Kidney glomerular epithelial cell (primary cell): ENCODE measurements at places on chromosomes 3 and 15.

GRCh38 chr3:51156147-51156546, 228.9 kb upstream of the MANF start:
- no peak for DNase-seq

DNA sequence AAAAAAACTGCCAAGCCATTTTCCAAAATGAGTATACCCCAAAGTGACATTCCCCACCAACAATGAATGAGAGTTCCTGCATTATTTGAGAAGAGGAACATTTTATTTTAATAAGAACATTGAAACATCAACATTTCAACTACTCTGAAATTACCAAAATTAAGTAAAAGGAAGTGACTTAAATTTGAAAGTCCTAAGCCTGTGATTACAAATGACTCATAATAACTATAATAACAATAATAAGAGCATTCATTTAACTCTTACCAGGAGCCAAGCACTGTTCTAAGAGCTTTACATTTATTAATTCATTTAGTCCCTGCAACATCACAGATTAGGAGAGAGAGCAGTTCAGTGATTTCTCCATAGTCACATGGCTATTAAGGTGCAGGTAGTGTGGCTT, 32.4 kb downstream of the LRRC28 start:
- no peak for DNase-seq

- DNase-seq, result no peak
Observed at GRCh38 chr3:45933591-45933990, 9.7 kb upstream of the CXCR6 start.

GRCh38 chr15:60993008-60993407, 236.1 kb downstream of the RORA start:
- DNase-seq, result no peak

DNA sequence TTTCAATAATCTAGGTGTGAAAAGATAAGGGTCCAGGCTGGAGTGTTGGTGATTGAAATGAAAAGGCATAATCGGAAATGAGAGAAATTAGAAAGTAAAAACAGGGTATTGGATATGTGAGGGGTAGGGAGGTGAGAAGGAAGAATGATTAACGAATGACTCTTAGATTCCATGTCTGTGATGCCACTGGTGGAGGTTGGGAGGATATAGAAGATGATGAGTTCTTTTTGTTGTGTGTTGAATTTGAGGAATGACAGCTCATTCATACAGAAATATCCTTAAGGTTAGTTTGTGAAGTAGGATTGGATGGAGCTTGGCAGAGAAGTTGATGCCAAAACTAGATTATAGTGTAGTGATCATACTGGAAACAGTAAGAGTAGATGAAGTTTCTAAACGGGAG, 72.2 kb upstream of the CCNL1 start:
- DNase-seq, result no peak

- DNase-seq, result no peak
Observed at GRCh38 chr3:11245276-11245675, 26.9 kb upstream of the ATG7 start.

GRCh38 chr3:188975600-188976314, 196.0 kb upstream of the TPRG1 start:
- no peak for DNase-seq

DNA sequence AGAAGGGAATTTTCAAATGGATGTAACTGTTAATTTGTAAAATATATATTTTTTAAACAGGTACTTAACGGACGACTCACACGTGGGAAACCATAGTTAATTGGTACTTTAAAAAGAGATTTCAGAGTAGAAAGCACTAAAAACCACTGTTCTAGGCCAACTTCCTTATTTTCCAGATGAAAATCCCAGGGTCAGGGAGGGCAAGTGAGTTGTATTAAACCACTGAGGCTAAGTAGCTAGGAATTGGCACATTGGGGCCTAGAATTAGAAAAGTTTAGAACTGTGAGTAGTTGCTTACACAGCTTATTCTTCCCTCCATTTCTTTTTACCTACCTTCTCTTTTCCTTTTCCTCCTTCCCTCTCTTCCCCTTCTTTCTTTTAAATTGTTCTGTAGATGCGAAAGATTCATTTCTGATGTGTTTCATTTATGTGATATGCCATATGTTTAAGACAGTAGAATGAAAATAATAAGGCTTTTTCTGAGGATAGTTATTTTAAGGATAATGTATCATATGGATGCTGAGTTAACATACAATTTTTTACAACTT, 4.1 kb upstream of the UTS2B start:
- no peak for DNase-seq

GRCh38 chr3:172106989-172107388, 67.6 kb downstream of the FNDC3B start:
- no peak for DNase-seq

DNA sequence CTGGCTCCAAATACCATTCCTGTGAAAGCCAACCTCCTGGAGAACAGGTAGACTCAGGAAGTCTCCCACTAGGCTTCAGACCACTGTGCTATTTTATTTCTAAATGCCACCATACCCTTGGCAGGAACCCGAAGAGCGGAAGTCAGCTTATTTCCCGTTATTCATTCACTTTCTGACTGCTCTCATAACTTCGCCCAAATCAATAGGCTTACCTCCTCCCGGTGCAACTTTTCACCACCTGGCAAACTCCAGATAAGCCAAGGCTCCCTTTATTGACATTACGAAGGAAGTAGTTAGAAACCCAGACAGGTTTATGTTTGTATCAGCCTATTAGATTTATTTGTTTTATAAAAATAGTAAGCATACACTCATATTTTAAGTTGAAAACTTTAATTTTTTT, 3.3 kb upstream of the CCDC54 start:
- no peak for DNase-seq

- no peak for DNase-seq
Observed at GRCh38 chr15:36585774-36586173, 6.3 kb downstream of the CDIN1 start.

GRCh38 chr15:48603922-48604321, 41.6 kb downstream of the FBN1 start:
- DNase-seq, result no peak

GRCh38 chr3:163684651-163685050, 1393.6 kb downstream of the SI start:
- no peak for DNase-seq

DNA sequence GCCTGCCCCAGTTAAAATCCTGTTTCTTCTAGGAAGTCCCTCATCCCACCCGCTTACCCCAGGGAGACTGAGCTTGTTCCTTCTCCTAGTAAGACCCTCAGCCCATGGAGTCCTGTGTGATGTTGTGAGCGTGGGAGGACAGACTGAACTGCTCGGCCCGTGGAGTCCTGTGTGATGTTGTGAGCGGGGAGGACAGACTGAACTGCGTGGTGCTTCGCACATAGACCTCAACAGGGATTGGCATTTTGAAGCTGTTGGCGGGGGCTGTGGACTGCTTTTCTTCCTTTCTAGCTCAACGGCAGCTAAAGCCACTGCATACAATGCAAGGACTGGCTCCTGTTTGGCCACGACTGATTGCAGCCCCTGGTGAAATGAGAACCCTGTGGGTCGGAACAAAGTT, 1.6 kb upstream of the SPTBN5 start:
- no peak for DNase-seq

GRCh38 chr15:40320931-40321371, 2.5 kb upstream of the INAFM2 start:
- peak; percentile 48 for DNase-seq

DNA sequence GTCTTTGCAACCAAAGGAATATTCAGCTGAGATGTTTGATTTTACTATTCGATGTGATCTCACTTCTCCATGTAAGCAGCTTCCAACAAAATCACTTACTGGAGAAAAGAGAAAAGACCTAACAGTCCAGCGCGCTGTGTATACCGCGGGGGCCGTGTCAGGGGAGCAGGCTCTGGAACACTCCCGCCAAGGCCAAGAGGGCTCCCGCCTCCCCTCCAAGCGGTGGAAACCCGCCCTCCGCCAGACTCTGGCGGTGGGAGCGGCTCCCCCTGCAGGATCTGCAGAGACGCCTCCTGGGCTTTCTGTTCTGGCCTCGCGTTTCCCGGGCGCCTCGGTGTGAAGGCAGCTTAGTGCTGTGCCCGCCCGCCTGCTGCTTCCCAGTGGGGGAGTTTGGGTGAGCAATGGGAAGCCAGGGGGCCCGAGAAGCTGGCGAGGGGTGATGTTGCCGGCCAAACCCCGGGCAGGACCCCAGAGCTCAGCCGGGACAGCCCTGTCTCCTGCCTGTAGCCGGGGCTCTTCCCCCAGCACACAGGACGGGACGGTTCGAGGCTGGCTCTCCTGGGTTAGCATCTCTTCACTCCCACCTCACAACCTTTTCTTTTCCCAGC, 36.3 kb downstream of the CHST14 start:
- peak; percentile 42 for DNase-seq

DNA sequence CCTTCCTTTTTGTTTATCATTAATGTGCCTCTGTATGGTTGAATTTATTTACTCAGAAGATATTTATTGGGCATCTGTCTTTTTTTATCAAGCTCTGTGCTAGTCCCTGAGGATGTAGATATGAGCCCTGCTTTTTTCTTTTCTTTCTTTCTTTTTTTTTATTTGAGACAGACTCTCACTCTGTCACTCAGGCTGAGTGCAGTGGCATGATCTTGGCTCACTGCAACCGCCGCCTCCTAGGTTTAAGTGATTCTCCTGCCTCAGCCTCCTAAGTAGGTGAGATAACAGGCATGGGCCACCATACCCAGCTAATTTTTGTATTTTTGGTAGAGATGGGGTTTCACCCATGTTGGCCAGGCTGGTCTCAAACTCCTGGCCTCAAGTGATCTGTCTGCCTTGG, 58.5 kb downstream of the MBNL1 start:
- DNase-seq, result no peak

DNA sequence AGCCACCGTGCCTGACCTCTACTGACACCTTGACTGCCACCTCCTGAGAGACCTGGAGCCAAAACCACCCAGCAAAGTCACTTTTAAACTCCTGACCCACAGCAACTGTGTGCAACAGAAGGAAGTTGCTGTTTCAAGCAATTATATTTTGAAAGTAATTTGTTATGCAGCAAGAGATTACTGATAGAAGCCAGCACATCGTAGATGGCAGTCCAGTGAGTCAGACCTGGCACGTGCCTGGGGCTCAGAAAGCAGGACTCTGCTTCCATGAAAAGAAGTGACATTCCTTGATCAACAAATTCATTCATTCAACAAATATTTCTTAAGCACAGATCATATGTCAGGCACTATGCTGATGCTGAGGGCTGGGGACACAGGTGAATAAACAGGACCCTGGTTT, 5.7 kb upstream of the CSPG4 start:
- peak; percentile 10 for DNase-seq

DNA sequence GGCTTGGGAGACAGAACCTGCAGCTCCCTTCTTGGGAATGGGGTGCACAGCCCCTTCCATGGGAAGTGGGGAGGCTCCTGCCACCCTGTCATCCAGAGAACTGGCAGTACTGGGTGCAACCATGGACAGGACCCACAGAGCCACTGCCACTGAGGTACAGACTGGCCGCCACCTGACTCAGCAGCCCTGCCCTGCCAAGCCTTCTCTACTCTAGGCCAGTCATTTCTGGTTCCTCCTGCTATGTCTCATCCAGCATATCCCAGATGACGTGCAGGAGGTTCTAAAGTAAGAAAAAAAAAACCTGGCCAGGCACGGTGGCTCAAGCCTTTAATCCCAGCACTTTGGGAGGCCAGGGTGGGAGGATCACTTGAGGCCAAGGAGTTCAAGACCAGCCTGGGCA, 76.9 kb upstream of the RPL32 start:
- DNase-seq, result no peak

GRCh38 chr3:21912711-21913110, 161.7 kb upstream of the ZNF385D start:
- no peak for DNase-seq

DNA sequence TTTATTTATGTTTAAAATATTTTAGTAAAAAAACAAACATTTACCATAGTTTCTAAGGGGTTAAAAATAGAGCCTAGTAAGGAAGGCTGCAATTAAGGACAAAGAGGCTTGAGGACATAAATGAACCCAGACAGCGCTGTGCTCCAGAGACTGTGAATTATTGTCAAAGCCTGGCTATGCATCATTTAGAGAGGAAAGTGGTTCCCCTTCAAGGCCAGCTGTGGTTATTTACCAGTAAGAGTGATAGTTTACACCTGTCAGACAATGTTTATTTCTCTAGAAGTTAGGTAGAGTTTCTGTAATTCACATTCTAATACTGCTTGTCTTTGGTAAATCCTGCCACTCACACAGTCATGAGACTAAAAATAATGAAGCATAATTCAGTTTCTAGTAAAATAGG, 32.4 kb upstream of the PIK3R4 start:
- no peak for DNase-seq

GRCh38 chr15:27787931-27788330, 311.2 kb downstream of the OCA2 start:
- no peak for DNase-seq

DNA sequence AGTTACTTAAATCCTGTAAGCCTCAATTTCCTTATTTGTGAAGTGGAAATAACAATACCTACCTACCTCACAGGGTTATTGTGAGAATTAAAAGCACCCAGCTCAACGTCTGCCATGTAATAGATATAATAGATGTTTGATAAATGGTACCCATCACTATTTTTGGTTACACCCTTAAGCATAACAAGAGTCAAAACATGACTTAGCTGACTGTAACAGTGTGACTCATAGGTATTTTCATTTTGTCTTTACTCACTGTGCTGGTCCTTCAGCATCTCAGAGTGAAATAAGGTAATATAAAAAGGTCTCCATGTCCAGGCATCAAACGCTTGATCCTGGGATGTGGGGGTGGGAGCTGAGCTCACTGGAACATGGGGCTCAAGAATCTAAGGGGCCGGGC, 3.1 kb downstream of the CPLX3 start:
- no peak for DNase-seq

GRCh38 chr3:65935724-65936123, 103.0 kb downstream of the MAGI1 start:
- no peak for DNase-seq

DNA sequence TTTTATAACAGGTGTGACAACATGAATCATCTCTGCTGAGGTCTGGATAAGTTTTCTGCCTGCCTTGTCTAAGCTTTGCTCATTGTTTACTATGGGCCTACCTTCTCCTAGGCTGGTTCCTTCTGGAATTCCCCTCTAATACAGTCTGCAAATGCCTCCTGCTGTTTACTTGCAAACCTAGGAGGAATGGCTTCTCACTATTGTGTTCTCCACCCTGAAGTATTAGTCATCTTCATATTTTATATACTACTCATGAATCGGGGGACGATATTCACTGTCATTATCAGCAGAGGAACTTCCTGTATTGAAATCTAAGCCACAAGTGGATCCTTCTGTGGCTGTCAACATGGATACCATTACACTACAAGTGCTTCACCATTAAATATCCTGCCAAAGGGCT, 154.8 kb downstream of the PLCL2 start:
- peak; percentile 90 for DNase-seq

- DNase-seq, result no peak
Observed at GRCh38 chr3:5061218-5061569, 60.9 kb upstream of the ARL8B start.

- no peak for DNase-seq
Observed at GRCh38 chr15:64776402-64776786, 1.0 kb upstream of the RBPMS2 start.
